GM12892 (cell line): ENCODE measurements at places on chromosomes 16 and 17.

DNA sequence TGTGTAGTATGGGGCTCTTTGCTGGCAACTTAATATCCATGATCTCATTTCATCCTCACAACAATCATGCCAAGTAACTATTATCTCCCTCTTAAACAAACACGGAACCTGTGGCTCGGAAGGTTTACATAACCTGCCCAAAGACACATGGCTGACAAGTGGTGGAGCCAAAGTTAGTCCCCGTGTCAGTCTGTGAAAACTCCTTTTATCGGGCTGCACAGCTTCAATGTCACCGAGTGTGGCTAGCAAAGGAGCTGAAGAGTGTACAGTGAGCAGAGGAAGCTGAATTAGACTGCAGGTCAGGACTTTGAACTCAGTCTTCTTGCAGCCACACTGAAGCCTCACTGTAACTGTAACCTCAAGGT, 80.3 kb downstream of the PARN start:
- no peak for DNase-seq

DNA sequence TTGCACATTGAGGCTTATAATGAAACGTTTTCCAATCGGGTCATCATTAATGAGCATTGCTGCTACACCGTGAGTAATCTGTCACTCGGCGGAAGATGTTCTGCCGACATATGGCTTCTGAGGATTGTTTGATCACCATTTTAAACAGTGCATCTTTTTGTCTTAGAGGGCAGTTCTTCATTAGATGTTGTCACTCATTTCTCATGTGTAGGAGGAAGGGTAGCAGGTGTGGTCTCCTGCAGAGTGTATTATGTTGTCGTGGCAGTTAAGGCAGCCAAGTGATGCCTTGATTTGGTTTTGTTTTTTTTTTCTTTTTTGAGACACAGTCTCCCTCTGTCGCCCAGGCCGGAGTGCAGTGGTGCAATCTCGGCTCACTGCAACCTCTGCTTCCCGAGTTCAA, 50.5 kb downstream of the SEC14L1 start:
- DNase-seq, result no peak

- no peak for DNase-seq
These were observed 4.6 kb downstream of the CCDC102A start for GRCh38 chr16:57531635-57532265.

- no peak for DNase-seq
These were observed 22.4 kb upstream of the LGALS9 start for GRCh38 chr17:27608328-27609230.

DNA sequence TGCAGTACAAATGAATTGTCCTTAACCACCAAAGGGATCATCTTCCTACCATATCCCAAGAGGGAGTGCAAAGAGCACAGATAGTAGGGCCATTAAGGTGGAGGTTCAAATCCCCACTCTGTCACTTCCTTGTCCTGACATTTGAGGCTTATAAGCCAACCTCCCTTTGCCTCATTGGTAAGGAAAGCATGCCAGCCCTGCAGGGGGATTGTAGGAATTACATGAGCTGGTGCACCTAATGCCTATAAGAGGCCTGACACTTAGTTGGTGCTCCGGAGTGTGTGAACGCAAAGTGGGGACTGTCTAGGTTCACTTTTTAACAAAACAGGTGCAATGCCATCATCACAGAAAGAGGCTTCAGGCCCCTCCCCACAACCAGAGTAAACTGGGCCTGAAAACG, 374.4 kb downstream of the SNX29 start:
- no peak for DNase-seq

DNA sequence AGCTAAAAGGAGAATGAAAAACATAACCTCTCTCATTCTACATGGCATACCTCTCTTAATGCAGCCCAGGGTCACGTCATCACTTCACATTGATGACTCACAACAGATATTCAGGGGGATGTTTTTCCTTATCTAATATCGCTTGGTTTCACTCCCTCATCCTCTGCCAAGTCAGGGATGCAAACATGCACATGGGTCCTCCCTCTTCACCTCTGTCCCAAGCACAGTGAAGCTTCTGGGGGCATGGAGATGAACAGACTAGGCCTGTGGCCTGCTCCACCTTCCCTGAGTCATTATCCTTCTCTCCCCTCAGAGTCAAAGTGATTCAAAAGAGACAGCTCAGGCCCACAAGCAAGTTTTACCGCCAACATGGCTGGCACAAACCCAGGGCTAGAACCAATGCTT, 2.3 kb upstream of the MT2A start:
- DNase-seq, result no peak

DNA sequence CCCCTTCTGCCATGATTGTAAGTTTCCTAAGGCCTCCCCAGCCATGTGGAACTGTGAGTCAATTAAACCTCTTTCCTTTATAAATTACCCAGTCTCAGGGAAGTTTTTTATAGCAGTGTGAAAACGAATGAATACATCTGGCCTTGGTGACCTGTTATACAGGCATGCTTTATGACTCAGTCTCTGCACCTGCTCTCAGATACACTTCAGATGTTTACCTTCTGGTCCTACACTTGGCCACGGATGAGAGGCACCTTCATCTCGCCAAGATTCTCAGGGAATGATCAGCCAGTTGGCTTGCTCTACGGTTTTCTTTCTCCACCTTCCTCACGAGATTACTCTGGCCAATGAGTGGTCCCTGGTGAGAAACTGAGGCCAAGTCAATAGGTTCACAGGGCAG, 304.7 kb downstream of the CA10 start:
- DNase-seq, result no peak

GRCh38 chr16:1745900-1746692, 25.2 kb downstream of the NME3 start:
- no peak for DNase-seq

- no peak for DNase-seq
These were observed 50.4 kb downstream of the VAT1L start for GRCh38 chr16:77838597-77839255.
